ENCODE measurements at places on chromosomes 5 and 9.
A peak's percentile ranks its signal among the peaks of the same experiment; 100 is the strongest.

- no peak for DNase-seq
Observed at GRCh38 chr5:66551338-66551737, 44.9 kb upstream of the MAST4 start.

- no peak for DNase-seq
Observed at GRCh38 chr5:128300181-128300580, 216.6 kb downstream of the SLC12A2 start.

DNA sequence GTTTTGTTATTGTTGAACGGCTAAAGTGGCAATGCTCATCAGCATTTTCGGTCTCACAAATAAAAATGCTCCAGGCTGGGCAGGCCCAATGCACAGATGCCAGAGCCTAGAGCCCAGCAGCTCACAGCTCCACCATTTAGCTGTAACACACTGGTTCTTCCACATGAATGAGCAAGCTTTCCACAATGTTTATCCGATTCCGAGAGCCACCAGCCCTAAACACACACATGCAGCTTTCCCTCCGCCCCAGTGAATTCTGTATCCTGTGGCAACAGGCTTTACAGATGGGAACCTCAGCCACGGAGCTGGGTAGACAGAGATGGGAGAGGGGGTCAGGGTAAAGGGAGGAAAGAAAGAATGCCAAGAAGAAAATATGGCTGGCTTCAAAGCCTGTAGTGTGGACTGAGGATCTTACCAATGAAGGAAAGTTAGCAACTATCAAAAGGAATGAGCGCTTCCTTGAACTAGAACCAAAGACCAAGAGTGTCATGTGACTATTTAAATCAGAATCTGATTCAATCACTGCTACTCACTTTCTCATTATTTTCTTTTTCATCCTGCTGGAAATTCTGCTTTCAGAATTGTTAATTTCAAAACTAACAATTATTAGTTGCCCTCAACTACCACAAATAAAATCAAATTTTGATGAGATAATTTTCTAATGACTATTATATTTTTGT lies 77.1 kb downstream of the MRPS27 start:
- DNase-seq = no peak

DNA sequence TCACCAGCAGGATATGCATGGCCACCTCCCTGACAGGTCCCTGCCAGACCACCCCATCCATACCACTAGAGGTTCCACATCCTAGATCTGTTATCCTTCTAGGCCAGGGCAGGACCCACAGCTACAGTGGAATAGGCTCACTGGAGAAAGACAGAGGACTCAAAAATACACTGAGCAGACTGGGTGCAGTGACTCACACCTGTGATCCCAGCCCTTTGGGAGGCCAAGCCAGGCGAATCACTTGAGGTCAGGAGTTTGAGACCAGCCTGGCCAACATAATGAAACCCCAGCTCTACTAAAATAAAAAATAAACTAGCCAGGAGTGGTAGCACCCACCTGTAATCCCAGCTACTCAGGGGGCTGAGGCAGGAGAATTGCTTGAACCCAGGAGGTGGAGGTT lies 56.5 kb upstream of the TESK1 start:
- DNase-seq = peak; percentile 29

- DNase-seq = peak; percentile 23
Observed at GRCh38 chr5:166499447-166500240, 1791.8 kb upstream of the WWC1 start.

DNA sequence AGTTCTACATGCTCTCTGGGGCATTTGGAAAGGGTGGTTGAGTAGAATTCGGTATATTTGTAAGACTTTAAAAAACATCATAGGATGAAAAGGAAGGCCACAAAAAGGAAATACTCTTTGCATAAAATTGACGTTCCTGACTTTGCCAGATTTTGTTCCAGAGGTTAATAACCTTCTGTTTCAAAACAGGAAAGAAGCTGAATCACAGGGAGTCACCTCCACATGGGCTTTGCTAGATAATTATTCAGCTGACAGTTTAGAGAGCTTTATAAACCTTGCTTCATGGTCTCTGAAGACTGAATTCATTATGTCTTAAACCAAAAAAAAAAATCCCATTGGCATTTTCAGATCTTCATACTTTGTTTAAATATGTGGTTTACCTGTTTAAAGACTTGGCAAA lies 203.7 kb downstream of the SEMA6A start:
- DNase-seq = no peak

GRCh38 chr5:10789726-10790125 lies 28.7 kb upstream of the DAP start:
- DNase-seq = no peak

DNA sequence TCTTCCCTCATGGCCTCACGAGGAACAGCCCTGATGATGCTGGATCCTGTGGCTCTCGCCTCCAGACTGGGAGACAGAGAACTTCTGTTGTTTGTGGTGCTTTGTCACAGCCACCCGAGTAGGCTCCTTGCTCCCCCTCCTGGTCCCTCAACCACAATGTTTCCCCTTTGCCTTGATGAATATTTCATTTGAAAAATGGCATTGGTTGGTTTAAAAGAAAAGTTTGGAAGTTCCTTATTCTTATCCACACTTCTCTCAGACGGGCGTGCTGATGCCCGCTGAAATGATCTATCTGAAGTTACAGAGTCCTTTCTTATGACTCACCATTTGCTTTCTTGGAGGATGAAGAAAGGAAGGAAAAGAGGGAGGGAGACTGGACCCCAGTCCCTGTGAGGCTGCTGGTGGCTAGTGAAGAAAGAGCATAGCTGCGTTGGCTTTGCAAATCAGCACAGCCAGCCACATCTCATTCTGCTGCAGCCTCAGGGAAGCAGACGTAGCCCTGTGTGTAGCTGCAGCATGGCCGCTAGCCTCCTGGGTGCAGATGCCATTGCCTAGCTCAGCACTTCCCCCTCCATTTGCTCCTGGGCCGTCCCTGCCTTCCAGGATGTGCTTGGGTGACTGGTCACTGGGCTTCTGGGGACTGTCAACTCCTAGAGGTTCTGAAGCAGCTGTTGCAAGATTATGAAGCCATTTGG lies 185.9 kb downstream of the ERCC6L2 start:
- DNase-seq = peak; percentile 52

- no peak for DNase-seq
Observed at GRCh38 chr5:160773646-160774410, 78.2 kb downstream of the ATP10B start.

GRCh38 chr5:160542281-160542680 lies 120.6 kb downstream of the PTTG1 start:
- no peak for DNase-seq

- no peak for DNase-seq
Observed at GRCh38 chr9:99762470-99762869, 59.2 kb upstream of the NR4A3 start.

- no peak for DNase-seq
Observed at GRCh38 chr9:74391816-74392215, 105.3 kb upstream of the RORB start.
